ENCODE measurements at places on chromosomes 3 and 15.

- no peak for DNase-seq
Measured at GRCh38 chr15:99994849-99995248, 261.6 kb upstream of the LYSMD4 start.

GRCh38 chr15:91132079-91132478 lies 32.0 kb downstream of the SV2B start:
- DNase-seq: no peak

- no peak for DNase-seq
Measured at GRCh38 chr3:24640330-24640877, 145.8 kb upstream of the THRB start.

DNA sequence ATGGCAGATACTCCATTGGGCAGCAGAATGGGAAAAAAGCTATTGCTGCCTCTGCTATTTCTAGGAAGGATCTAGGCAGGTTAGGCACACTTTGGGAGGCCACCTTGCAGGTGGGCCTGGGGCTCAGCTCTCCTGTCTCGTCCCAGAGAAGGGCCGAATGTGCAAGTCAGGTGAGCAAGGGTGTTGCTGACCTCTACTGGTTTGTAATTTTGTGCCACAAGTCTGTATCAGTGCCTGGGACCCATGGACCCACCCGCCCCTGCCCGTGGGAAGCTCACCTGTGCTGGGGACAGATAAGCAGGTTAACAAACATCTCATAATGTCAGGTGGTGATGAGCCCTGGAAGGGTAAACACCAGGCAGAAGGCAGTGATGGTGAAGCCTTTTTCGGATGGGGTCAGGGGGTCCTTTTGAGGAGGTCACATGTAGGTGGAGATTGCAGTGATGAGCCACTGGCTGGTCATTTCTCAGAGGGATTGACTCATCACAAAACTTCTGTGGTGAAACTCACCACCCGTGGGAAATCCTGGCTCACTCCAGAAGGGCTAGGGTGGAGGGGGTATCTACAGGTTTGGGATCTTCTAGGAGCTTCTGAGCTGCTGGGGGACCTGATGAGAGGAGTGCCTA lies 161.3 kb downstream of the KLF13 start:
- DNase-seq: peak; percentile 48

- DNase-seq: no peak
Measured at GRCh38 chr3:142087676-142088075, 61.7 kb downstream of the TFDP2 start.

GRCh38 chr15:66080717-66081398 lies 172.7 kb downstream of the MEGF11 start:
- no peak for DNase-seq

GRCh38 chr3:133292296-133292695 lies 107.6 kb upstream of the BFSP2 start:
- no peak for DNase-seq

- no peak for DNase-seq
Measured at GRCh38 chr3:195758721-195759353, 38.1 kb downstream of the MUC20 start.

DNA sequence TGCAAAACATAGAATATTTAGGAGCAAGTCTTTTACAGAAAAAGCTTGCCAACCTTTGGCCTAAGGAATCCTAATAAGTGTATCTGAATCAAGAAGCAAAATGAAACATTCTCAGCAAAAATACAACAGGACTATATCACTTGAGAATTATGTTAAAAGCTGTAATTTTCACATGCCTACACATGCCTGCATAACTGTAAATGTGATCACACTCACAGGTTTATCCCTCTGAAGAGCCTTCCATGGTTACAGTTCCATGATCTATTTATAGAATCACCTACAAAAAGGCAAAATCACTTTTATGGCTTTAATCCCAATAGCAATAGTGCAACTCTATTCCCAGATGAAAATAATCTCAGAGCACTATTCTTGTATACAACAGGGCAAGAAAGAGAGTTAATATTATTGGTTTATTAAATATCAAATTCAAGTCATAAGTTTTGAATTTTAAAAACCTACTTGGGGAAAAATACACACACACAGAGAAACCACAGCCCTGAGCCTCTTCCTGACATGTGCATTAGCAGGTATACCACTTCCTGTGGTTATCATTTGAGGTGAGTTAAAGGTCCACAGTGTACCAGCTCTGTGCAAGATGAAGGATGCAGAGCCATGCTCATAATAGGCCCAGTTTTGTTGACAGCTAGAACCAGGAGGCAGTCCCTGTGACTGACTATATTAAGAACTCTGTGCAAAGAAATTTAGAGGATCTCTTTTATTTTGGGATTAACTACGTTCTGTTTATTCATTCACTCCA lies 252.5 kb upstream of the TGFBR2 start:
- DNase-seq: peak; percentile 52

Measured in stimulated activated CD4-positive, alpha-beta T cell treated with anti-CD3 and anti-CD28 coated beads, Interleukin-15, amount 100 ng/mL, for 24 hours (primary cell).